ENCODE measurements at places on chromosomes 2 and 18.

- DNase-seq, result no peak
Observed at GRCh38 chr18:36066686-36067054, 689 bp downstream of the RPRD1A start.

DNA sequence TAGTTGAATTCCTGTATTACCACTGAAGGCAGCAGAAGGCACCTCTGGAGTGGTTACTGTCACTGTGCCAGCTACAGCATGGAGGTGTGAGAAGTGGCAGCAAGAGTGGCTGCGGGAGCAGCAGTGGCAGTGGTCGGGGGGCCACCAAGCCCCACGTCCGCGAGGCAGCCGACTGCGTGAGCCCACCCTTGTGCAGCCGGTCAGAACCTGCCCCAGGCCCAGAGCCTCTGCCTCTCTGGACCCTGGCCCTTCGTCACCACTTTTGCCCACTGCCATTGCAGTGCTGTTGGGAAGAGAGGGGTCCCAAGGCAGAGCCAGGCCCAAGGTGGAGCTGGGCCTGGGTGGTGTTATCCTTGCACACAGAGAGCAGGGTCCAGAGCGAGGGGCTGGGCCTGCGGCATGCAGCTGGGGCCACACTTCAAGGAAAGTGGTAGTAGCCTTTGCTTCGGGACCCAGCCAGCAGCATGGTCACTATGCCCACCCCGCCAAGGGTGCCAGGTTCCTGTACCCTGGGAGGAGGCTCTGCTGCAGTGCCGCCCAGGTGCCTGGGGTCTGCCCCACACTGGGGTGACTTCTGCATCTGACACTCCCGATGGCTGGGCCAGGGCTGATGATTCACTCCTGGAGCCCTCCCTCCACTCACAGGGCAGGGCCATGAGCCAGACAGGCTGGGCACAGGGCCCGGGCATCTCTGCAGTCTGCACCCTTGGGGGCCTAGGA is 450.1 kb upstream of the LRATD1 start:
- DNase-seq, result no peak

- no peak for DNase-seq
Observed at GRCh38 chr2:217357886-217358620, 498.2 kb upstream of the TNP1 start.

- DNase-seq, result no peak
Observed at GRCh38 chr2:128838244-128838643, 519.6 kb upstream of the HS6ST1 start.

DNA sequence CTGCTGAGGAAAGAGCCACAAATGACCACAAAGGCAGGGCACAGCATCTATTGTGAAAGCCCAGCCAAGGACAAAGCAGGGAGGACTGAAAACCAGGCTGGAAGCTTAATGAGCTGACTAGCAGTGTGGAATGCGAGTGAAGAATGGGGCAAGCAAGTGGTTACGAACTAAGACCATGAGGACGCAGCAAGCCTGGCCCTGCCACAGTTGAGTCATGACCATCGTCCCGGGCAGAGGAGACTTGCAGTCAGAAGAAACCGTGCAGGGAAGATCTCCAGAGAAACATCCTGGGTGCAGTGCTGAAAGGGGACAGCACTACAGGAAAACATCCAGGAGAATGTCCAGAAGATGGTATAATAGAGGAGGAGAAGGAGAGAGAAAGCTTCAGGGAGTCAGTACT is 120.5 kb upstream of the GYPC start:
- DNase-seq, result no peak

- no peak for DNase-seq
Observed at GRCh38 chr2:161386228-161386824, 29.8 kb upstream of the TBR1 start.

DNA sequence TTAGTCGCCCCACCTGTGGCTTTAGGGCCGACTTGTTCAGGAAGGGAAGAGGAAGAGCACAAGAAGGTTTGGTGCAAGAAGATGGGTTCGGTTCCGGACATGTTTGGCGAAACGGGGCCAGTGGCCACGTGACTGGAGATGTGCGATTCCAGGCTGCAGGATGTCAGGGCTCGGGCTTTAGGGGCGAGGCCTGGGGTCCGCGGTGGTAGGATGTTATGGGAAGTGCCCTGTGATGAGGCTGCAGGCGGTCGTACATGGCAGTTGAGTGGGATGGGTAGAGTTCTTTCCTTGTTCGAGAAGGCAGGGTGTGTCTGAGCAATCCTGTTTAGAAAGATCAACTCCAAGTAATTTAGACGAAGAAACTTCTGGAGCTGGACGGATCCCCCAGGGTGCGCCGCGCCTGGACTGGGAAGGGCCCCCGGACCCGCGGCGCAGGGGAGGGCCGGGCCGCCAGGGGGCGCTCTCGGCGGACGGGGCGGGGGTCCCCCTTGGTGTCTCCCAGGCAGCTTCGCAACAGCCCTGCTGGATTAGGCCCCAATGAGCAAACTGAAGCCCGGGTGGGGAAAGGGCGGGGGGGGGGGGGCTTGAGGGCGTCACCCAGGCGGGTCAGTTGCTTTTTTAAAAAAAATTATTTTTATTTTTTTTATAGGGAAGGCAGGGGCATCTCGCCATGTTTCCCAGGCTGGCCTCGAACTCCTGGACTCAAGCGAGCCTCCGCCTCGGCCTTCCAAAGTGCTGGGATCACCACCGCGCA is 17.2 kb upstream of the SDC1 start:
- DNase-seq, result no peak

DNA sequence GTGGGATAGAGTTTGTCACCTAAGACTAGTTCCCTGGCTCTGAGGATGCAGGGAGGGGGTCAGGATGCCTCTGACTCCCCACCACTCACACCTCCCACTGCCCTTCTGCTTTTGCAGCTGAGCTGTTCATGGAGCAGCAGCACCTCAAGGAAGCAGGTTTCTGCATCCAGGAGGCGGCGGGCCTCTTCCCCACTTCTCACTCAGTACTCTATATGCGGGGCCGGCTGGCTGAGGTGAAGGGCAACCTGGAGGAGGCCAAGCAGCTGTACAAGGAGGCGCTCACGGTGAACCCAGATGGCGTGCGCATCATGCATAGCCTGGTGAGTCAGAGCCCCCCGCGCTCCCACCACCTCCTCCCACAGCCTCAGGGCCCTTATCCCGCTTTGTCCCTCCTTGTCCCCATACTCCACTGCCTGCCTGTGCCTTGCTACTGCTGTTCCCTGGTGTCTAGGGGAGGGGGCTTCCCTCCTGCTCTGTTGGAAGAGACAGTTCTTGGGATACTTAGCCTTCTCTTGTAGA is 94.4 kb downstream of the STPG4 start:
- no peak for DNase-seq

- DNase-seq, result no peak
Observed at GRCh38 chr2:233441161-233442027, 87.1 kb downstream of the DGKD start.

DNA sequence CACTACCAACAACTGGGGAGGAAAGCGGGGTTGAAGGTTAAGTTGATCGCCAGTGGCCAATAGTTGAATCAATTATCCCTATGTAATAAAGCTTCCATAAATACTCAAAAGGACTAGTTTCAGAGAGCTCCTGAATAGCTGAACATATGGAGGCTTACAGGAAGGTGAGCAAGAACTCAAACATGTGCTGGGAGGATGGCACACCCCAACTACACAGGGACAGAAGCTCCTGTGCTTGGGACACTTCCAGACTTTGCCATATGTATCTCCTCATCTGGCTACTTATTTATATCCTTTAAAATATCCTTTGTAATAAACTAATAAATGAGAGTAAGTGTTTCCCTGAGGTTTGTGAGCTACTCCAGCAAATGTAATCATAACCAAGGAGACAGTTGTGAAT is 115.7 kb downstream of the HNMT start:
- no peak for DNase-seq

GRCh38 chr2:158655628-158656027 is 139.5 kb upstream of the DAPL1 start:
- no peak for DNase-seq

DNA sequence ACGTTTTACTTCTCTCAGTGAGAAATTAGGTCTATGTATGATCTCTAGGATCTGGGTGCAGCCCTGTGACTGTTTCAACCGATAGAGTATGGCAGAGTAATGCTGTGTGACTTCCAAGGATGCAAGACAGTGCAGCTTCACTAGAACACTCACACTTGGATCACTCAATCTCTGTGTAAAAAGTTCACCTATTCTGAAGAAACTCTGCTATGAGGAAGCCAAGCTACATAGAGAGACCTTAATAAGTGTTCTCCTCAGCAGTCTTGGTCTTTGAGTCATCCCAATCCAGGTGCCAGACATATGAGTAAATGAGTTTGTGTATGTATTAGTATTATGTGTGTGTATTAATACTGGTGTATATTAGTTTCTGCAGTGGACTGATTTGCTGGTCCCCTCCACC is 335.0 kb downstream of the NR4A2 start:
- DNase-seq, result no peak

DNA sequence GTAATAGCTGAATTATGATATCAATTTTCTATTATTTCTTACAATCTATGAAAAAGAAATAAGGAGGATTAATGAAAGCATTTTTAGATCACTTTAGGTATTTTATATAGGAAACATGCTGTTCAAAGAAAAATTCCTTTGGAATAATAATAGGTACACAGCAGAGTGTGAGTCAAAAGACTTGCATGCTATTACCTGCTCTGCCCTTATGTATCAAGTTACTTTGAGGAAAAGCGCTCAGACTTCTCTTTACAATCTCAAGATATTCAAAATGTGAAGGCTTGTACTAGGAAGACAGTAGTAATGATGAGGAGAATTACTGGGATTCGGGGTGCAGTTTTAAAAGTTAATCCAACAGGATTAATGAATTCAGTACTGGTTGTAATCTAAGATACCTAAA is 29.1 kb upstream of the RNU4ATAC start:
- DNase-seq, result no peak

DNA sequence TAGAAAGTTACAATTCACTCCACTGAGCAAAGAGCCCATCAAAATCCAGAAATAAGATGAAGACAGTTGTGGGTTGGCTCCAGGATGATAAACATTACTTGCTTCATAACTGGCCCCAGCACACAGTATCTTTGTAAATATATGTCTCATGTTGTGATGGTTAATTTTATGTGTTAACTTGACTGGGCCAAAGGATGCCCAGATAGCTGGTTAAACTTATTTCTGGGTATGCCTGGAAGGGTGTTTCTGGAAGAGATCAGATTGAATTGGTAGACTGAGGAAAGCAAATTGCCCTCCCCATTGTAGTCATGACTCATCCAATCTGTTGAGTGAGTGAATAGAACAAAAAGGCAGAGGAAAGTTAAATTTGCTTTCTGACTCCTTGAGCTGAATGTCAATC is 373.8 kb downstream of the LNPK start:
- no peak for DNase-seq
